Endothelial cell of umbilical vein (primary cell): ENCODE measurements at places on chromosomes 6 and 20.

DNA sequence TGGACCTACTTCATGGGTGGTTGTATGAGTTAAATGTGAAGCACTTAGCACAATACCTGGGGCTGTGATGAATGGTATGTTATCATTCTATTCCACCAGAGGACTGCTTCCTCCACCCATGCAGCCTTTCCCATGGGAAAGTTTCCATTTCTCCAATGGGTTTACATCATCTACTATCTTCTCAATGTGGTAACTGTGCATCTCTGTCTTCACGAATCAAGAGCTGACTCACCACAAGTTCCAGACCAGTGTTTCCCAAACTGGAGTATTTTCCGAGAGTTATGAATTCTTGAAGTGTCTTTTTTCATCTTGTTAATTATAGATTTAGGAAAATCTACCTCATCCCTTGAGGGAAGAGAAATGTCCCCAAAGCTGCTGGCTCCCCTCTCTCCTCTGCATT lies 182.8 kb downstream of the UNC5CL start:
- no peak for DNase-seq

- no peak for DNase-seq
Measured at GRCh38 chr6:42555477-42556457, 8.1 kb upstream of the UBR2 start.

DNA sequence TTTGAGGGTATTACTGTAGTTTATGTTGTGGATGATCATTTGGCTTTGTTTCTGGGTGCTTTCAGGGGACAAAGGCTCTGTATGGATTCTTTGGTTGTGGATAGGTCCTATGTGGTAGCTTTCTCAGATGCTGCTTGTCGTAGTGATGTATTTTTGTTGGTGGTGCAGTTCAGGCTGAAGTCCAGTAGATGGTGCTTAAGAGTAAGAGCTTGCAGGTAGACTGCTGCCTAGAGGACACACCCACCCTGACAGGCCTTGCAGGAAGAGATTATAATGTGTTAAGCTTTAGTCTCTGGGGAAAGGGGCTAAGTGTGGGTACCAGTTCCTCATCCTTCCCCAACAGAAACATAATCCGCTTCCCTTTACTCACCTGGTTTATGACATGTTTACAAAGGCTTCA lies 62.6 kb upstream of the ADGRB3 start:
- no peak for DNase-seq

DNA sequence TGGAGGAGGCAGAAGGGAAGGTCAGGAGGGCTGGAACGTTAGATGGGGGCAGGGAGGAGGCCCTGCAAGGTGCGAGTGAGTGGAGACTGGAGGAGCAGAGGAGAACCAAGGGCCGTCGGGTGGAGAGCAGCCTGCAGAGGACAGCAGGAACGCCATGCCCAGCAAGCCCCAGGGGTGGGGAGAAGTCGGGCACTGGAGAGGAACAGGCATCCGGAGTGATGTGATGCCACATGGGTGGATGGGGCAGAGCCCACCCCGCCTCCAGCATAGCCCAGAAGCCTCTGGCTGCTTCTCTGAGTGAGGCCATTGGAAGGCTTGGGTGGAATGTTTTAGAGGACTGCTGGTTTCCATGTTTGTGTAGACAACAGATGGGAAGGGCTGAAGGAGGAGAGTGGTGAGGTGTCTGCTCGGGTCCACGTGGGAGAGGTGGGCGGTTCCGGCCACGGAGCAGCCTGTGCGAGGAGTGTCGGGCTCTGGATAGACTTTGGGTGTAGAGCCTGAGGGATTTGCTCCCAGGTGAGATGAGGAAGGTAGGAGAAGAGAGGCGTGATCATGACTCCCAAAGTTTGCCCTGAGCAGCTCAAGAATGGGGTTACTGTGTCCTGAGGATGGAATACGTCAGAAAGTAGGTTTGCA lies 221.4 kb downstream of the SMOC2 start:
- no peak for DNase-seq

GRCh38 chr6:30979141-30979540 lies 4.4 kb upstream of the MUC21 start:
- no peak for DNase-seq
